ENCODE measurements at places on chromosomes 2 and 18.

GRCh38 chr2:98537390-98538126, 70.8 kb downstream of the COA5 start:
- DNase-seq, result no peak

- DNase-seq, result no peak
These were observed 85.3 kb downstream of the LDLRAD4 start for GRCh38 chr18:13303756-13304364.

GRCh38 chr2:148926291-148926961, 51.4 kb downstream of the KIF5C start:
- peak; percentile 82 for DNase-seq

GRCh38 chr2:207088276-207088675, 77.5 kb downstream of the KLF7 start:
- no peak for DNase-seq

DNA sequence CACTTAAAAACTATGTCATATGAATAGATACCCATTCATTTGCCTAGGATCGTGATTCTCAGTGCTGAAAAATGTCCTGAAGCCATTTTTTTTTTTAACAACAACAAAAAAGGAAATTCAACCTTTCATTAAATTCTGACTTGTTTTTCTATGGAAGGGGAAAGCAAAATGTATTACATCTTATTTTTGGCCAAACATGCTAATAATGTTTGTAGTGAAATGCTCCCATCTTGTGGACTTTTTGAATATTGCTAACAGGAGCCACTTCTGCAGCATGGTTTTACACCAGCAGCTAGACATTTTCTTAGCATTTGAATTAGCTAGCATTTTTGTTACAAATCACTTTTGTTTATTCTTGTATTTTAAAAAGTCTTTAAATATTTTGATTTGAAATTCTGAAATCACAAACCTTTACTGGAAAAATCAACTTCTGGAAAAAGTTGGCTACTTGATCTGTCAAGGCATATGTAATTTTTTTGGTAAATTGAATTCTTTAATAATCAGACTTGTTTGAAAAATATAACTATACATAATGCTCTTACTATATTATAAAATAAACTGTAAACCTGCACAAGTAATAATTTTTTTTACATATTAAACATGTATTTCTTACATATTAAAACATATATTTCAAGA, 75.8 kb downstream of the KIDINS220 start:
- no peak for DNase-seq

DNA sequence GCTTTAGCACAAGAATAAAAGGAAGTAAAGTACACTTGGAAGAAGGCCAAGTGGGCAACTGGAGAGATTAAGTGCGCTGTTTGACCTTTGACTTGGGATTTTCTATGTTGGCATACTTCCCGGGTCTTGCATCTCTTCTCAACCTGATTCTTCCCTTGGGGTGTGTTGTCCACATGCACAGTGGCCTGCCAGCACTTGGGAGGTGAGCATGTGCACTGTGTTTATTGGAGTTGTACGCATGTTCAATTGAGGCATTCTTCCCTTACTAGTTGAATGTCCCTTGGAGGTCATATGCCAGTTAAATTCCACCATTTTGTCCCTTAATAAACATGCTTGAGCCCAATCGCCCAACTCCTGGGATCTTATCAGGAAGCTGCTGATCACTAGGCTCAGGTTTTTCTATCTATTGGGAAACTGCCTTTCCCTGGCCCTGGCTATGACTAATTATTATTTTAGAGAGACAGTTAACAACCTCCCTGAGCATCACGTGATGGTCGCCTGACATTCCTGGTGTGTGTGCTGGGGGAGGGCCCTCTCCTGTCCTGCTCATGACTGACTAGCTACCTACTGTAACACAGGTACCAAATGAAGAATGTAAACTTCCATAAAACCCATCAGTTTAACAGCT, 62.5 kb upstream of the RAPGEF4 start:
- DNase-seq, result no peak
